ENCODE measurements at places on chromosomes 2 and 18.

- no peak for DNase-seq
Measured at GRCh38 chr18:44588508-44588907, 92.2 kb upstream of the SETBP1 start.

- DNase-seq: no peak
Measured at GRCh38 chr2:158569284-158569683, 112.5 kb downstream of the PKP4 start.

DNA sequence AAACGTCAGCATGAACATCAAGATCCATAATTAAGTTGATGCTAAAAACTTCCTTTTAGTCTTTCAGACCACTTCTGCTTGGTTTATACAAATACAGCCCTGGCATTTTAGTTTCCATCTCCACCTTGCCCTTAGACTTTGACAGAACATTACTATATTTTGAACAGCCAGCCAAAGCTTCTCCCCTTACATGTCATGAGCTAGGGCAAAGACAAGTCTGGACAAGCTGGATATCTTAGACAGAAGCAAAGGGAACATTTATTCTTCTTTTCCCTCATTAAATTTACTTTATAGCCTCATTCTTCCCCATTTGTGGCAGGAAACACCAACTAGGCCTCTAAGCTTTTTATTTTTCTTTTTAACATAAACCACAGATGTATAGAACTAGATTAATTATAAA, 403.3 kb downstream of the SUCLG1 start:
- DNase-seq: no peak

DNA sequence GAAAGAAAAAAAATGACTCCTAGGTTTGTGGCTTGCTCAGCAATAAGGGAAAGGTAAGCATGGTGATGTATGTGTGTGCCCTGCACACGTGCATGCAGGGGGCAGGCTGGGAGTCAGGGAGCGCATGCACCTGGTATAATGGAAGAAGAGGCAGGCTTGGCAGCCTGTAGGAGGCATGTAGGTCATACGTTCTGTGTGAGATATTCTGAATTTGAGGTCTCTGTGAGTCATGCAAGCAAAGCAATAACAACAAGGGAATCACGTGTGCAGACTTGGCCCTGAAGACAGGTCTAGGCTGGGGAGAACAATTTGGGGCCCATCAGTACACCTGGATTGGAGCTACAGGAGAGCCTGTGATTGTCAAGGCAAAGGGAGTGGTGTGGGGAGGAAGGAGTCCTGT, 94.5 kb upstream of the TTC39C start:
- DNase-seq: no peak

- no peak for DNase-seq
Measured at GRCh38 chr18:75211626-75211952, 992 bp downstream of the TSHZ1 start.

- DNase-seq: no peak
Measured at GRCh38 chr18:7877609-7878008, 310.5 kb downstream of the PTPRM start.

DNA sequence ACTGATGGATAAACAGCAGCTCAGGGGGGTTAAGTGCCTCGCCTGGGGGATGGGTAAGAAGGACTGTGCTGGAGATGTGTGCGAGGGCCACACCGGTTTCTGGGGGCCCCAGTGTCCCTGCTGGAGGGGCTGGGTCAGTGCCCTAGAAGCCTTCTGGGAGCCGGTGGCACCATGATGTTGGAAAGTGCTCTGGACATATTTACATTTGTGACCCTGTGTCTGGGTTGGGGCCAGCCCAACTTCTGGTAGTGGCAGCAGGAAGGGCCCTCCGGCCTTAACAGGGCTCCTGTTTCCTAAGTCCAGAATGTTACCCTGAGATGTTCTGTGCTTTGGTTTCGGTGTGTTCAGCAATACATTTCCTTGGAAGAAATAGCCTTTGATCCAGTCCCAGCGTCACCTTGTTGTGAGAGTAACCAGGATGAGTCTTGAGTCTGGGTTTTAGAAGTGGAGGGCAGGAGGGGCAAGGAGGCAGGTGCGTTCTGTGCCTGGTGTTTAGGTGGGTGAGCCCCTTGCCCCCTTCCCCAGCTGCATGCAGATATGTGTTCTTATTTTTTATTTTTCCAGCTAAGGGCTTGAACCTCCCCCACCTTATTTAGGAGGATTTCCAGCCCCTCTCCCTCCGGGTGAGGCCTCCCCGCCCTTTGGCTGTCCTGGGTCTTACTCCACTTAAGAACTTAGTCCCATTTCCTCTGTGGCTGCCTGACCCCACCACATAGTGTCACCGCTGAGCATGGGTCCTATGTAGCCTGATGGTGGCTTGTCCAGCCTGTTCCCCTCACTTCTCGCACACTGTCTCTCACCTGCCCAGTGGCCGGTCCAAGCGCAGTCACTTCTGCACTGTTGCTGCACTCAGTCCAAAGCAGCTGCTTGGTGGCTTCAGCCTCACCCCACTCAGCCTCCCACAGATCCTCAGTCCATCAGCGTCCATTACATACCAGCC, 132.7 kb upstream of the HS6ST1 start:
- no peak for DNase-seq

DNA sequence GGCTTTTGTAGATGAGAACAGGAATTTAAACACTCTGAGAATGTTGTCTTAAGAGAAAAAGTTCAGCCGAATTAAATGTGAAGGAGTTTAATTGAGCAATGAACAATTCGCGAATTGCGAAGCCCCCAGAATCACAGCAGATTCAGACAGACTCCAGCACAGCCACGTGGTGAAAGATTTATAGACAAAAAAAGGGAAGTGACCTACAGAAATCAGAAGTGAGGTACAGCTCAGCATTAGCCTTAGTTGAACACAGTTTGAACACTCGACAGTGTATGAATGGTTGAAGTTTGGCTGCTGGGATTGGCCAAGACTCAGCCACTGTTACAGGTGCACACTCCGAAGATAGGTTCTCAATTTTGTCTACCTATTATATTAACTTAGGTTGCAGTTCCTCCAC, 264.0 kb upstream of the CHST9 start:
- DNase-seq: no peak

GRCh38 chr18:22872900-22873537, 60.1 kb upstream of the RBBP8 start:
- no peak for DNase-seq

DNA sequence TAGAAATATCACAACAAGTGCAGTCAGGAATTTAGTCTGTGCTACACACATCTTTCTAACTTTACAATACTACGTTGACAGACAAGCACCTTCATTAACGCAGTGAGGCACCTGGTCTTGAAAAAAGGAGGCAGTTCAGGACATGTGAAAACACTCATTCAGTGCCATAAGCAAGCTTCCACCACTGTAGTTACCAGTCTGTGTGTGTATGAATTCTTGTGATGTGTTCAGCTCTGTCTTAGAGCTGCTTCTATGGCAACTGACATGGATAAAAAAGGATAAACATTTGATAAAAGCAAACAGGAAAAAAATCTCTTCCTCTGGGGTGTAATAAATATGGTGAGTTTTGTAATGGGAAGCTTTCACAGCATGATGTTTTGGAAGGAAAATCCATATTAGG, 623.8 kb upstream of the NXPH2 start:
- DNase-seq: no peak

GRCh38 chr2:18106841-18107240, 228.4 kb downstream of the KCNS3 start:
- no peak for DNase-seq

GRCh38 chr2:207130958-207131521, 34.7 kb downstream of the KLF7 start:
- no peak for DNase-seq

GRCh38 chr2:57181315-57182038, 865.1 kb upstream of the VRK2 start:
- DNase-seq: no peak

GRCh38 chr2:20635113-20635510, 15.8 kb downstream of the HS1BP3 start:
- DNase-seq: no peak

GRCh38 chr18:76499637-76500340, 4.7 kb upstream of the ZNF516 start:
- DNase-seq: peak; percentile 77
